WTC11 (cell line): ENCODE measurements at places on chromosomes 12 and 14. TPM values are rescaled to one million over a fixed set of nuclear protein-coding genes. Genes with fewer than 3 reads are reported as not detected.

- DNase-seq, result no peak
Observed at GRCh38 chr14:48331421-48331820, 656.0 kb upstream of the MDGA2 start.

- no peak for DNase-seq
Observed at GRCh38 chr12:9081667-9082427, 33.9 kb downstream of the A2M start.

GRCh38 chr14:74988993-74989392 lies 13.7 kb upstream of the EIF2B2 start:
- no peak for DNase-seq

DNA sequence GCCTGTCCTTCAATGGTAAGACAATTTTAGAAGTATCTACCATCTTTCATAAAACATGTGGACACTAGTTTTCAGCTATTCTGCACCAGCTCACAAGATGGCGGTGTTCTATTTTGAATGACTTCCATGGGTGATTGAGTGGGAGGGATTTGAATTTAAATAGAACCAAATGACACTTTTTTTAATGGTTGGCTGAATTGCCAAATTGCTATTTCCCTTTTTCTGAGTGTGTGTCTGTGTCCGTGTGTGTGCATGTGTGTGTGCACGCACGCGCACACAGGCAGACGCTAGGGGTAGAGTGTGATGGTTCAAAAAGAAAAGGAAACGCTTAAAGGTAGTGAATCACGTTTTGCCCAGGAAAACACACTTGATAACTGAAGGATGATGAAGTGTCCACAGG lies 362.6 kb downstream of the DAD1 start:
- DNase-seq, result no peak

GRCh38 chr12:6866920-6867412 lies 365 bp upstream of the TPI1 start:
- DNase-seq, result peak; percentile 32

GRCh38 chr14:51636109-51636508 lies 15.6 kb upstream of the FRMD6 start:
- no peak for DNase-seq

The TAS2R20 gene
- 0.73 to 0.81 TPM (median 0.73 TPM) in 3 replicates for total RNA-seq

DNA sequence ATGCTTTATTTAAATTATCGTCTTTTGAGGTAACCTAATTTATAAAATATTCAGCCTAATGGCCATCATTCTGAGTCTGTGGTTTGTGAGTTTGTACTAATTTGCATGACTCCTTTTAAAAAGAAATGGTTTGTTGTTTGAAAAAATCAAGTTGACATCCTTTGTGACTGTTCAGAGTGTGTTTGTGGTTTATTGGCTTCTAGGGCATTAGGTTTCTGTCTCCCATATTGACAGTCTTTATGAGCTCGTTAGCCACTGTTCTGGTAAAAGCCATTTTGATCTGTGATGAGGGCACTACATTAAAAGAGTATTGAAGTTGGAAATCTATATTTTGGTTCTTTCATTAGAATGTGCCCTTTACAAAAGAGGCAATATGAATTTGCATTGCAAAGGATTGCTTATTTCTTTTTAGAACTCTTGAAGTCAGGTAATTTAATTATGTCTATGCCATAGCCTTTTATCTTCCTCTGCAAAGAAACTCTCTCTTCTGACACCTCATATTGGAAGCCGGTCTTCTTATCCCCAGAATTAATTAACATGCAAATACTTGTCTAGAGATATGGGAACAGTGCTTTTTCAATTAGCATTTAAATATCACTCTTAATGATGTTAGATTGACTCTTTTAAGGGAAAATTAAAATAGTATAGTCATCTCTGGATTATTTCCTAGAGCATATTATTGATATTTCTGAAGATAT lies 95.0 kb downstream of the CRADD start:
- DNase-seq, result no peak

DNA sequence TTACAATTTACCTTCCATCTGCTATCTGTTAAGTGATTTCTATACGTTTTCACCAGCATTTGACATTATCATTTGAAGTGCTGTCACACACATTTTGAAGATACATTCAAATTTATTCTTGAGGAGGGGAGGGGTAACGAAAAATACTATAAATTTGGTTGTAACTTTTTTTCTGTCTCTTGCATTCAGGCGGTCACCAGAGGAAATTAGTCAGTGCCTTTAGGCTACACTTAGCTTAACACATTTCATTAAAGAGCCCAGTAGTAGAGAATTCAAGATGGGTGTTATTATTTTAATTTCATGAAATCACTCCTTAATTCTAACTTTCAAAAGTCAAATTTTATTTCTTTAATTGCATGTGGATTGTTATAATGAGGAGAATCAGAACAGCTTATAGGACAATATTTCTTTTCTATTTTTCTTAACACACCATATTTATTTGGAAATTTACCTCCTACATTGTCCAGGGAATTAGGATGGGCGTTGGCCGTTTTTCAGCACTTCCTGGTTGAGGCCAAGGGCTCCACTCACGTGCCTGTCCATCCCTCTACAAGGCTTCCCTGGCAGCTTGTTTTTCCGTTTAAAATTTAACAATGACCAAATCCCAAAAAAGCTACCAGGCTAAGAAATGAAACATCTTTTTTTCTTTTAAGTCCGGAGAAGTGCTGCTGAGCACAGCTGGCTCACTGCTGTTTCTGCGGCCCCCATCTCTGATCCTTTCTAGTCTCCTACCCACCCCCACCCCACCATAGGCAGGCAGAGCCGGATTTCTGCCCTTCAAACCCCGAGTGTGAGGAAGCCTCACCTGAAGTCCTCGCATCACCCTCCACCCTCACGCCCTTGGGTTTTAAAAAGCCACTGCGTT lies 1.1 kb upstream of the FAR2 start:
- DNase-seq, result no peak

DNA sequence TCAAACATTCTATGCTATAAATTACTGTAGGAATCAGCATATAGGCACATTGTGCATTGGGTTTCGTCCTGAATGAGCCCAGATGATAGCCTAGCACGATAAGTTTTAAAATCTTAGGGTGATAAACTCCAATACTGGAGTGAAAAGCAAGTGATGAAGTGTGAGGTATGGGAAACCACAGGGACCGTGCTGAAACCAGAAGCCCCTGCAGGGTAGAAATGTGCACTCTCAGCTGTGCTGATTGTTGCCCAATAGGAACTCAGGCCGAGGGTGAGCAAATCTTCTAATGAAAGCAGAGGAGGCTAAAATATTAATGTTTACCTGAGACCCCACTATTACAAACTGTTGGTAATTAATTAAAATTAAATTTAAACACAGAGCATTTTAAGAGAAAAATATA lies 1486.6 kb downstream of the AACS start:
- no peak for DNase-seq

GRCh38 chr12:52238207-52238840 lies 5.3 kb downstream of the KRT7 start:
- no peak for DNase-seq

The SLC17A8 gene
- 0.05 to 0.26 TPM in 2 of 3 replicates, not detected in the other for total RNA-seq

The GDF3 gene
- total RNA-seq, result 34.4 to 42.0 TPM (median 38.2 TPM) in 3 replicates

The HOXC6 gene
- total RNA-seq, result not detected in 3 replicates

DNA sequence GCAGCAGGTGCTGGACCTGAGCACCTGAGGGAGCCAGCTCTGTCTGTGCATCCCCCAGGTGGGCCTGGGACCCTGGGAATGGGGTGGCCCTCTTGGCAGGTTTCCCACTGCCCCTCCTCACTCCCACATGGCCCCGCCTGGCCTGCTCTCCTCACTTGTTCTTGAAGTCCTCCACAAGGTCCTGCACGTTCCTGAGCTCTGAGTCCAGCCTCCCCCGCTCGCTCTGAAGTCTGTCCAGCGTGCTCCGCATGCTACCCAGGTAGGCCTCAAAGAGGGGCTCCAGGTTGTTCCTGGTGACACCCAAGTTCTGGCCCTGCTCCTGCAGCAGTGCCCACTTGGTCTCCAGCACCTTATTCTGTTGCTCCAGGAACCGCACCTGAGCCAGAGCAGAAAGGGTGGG lies 2.9 kb downstream of the KRT79 start:
- DNase-seq, result no peak
